ENCODE measurements at places on chromosomes 5 and 9. TPM values are rescaled to one million over a fixed set of nuclear protein-coding genes. Genes with fewer than 3 reads are reported as not detected.

- H3K4me3 ChIP-seq: no peak overlapping the region
- H3K27ac ChIP-seq: no peak overlapping the region
- H3K27me3 ChIP-seq: no peaks in the 10 kb centered on the region
- no peaks in the 10 kb centered on the region for H3K36me3 ChIP-seq
These were observed 50.2 kb upstream of the STARD4 start for GRCh38 chr5:111562561-111562960.

DNA sequence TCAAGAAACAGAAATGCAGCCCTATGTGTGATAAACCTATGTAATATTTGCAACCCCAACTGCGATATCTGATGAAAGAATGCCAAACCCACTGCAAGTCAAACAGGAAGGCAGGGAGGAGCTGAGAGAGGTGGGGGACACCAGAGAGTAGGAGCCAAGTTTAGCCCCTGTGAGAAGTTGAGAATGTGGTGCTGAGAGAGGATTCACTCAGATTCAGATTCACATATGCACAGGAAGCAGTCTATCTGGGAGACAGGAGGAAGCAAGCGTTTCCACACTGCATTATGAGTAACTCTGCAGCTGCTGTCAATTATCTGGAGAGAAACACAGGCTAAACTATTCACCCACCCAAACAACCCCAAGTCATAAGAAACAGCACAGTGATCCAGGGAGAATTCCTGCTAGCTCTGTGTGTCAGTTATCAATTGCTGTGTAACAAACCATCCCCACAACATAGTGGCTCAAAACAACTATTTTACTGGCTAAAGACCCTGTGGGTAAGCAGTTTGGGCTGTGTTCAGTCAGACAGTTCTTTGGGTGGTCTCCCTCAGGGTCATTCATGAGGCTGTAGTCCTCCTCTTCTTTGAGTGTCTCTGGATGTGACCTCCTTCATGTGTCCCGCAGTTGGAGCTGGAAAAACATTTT lies 161.9 kb upstream of the RAI14 start:
- H3K27ac ChIP-seq: peak overlapping the region; percentile 15
- H3K36me3 ChIP-seq: no peaks in the 10 kb centered on the region
- H3K4me1 ChIP-seq: peaks cover 4% of the 10 kb centered on the region
- H3K27me3 ChIP-seq: no peaks in the 10 kb centered on the region
- no peak overlapping the region for H3K4me3 ChIP-seq

The PCDHA4 gene
- total RNA-seq: 0.78 TPM

GRCh38 chr5:59850766-59851165 lies 42.8 kb downstream of the PDE4D start:
- no peak overlapping the region for H3K4me3 ChIP-seq
- DNase-seq: no peak
- H3K36me3 ChIP-seq: no peaks in the 10 kb centered on the region
- no peaks in the 10 kb centered on the region for H3K4me1 ChIP-seq
- no peaks in the 10 kb centered on the region for H3K27me3 ChIP-seq

DNA sequence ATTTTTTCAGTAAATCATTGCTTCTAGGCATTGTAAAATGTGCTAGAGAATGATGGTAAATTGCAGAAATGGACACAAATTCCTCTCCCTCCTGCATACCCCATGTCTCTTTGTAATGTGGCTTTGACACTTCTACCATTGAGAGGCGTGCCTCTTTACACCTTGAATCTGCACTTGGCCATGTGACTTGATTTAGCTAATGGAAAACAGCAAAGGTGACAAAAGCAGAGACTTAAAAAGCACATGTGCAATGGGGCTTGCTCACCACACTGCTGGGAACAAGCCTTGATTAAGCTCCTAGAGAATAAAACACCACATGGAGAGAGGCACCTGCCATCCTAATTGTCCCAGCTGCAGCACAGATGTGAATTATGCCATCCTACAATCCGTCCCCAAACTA lies 69.9 kb upstream of the NAA35 start:
- H3K36me3 ChIP-seq: no peaks in the 10 kb centered on the region
- H3K4me3 ChIP-seq: no peak overlapping the region
- no peak for DNase-seq
- H3K27me3 ChIP-seq: no peaks in the 10 kb centered on the region

DNA sequence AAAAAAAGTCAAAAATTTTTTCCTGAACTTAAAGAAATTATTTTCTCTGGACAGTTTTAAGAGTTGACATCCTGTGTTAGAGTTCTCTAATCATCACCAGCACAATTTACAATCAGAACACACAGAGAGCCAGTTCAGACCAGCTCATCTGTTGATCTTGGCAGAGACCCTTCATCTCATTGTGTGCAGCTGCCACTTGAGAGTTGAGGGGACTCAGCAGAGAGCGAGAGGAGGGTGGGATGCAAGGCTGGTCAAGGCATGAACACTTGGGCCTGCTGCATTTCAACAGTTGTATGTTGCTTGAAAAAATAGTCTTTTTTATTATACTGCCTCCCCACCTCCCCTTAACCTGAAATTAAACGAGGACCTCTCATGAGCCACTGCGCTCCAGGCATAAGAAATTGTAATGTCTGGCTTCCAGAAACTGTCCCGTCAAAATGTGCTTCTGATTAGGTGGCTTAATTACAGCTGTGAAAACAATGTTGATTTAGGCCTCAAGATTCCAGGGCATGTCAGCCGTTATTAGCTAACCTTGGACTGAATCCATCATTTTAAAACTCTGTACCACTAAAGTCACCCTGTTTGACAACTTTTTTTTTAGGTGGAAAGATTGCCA lies 383.6 kb downstream of the CCDC171 start:
- no peak overlapping the region for H3K27ac ChIP-seq
- H3K27me3 ChIP-seq: no peaks in the 10 kb centered on the region
- H3K36me3 ChIP-seq: no peaks in the 10 kb centered on the region
- no peak overlapping the region for H3K4me3 ChIP-seq
- DNase-seq: no peak

- no peaks in the 10 kb centered on the region for H3K36me3 ChIP-seq
- peak; percentile 39 for DNase-seq
- no peak overlapping the region for H3K4me3 ChIP-seq
- no peaks in the 10 kb centered on the region for H3K27me3 ChIP-seq
- no peak overlapping the region for H3K27ac ChIP-seq
These were observed 42.2 kb upstream of the ADAMTS2 start for GRCh38 chr5:179387151-179388110.

The HK3 gene
- total RNA-seq: 38.8 TPM

- H3K4me1 ChIP-seq: no peaks in the 10 kb centered on the region
- no peaks in the 10 kb centered on the region for H3K36me3 ChIP-seq
- H3K27ac ChIP-seq: no peak overlapping the region
- no peak overlapping the region for H3K4me3 ChIP-seq
These were observed 10.8 kb upstream of the NRARP start for GRCh38 chr9:137312852-137313325.

DNA sequence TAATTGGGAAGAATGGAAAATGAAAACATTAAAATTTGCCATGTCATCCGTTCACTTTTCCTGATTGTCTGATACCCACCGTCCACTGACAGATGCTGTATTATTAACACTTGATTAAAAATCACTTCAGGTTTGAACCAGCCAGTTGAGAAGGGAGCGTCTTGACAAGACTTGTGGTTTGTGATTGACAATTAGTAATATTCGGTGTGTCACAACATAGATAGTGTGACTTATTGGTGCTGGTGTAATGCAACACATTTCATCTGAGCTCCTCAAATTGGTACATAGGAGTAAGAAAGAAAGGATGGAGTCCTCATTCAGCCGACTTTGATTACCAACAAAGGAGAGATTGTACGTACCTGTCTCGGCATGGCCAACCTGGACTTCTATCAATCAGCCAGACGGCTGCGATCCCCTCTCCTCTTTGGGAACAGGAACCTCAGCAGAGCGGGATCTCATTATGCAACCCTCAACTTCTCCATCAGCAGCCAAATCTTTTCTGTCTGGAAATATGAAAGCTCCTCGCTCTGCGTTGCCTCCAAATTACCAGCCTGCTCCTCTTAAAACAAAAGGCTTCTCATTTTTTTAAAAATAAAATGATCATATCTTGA lies 211.7 kb upstream of the MVB12B start:
- no peak for DNase-seq
- no peaks in the 10 kb centered on the region for H3K36me3 ChIP-seq
- no peak overlapping the region for H3K4me3 ChIP-seq
- H3K27me3 ChIP-seq: no peaks in the 10 kb centered on the region
- H3K27ac ChIP-seq: no peak overlapping the region

GRCh38 chr9:93233033-93233432 lies 49.1 kb downstream of the WNK2 start:
- H3K4me3 ChIP-seq: no peak overlapping the region
- no peaks in the 10 kb centered on the region for H3K27me3 ChIP-seq
- H3K4me1 ChIP-seq: no peaks in the 10 kb centered on the region
- no peak for DNase-seq
- no peak overlapping the region for H3K27ac ChIP-seq

DNA sequence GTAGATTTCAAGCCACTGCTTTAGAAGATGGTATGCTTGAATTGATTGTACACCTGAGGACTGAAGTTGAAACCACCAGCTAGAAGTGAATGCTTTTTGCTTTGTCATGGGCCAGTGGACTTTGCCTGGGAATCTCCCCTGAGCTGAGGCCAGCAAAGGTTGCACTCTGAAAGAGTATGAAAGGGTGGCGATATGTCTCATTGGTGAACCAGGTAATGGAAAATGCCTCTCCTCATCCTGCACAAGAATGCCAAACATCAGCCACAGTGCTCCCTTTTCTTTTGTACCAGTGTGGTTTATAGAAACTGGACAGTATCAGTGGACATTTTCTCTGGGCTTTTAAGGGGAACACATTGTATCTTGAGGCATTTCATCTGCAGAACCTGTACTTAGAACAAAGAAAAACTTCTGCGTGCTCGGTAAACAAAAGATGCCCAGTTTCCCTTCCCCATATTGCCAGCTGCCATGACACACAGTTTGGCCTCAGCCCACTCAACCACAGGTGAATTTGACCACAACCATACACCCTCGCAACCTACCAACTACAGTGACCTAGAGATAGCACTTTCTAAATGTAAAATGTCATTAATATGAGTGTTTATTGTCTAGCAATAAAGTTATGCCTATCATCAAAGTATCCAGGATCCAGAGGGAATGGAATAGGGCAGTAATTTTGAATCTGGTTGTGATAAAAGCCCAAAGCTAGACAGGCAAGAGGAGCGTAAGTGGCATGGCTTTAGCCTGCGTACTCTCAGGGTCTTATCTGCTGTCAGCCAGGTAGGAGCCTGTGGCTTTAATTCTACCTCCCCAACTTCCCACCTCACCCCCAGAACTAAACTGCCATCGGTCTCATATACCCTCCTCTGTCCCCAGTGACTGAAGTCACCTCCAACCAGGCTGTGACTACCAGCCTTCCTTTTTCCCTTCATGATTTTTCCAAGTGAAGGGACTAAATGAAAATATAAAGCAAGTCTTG lies 79.5 kb upstream of the LHFPL2 start:
- H3K27ac ChIP-seq: no peak overlapping the region
- H3K4me1 ChIP-seq: no peaks in the 10 kb centered on the region
- no peak for DNase-seq
- H3K4me3 ChIP-seq: no peak overlapping the region
- H3K36me3 ChIP-seq: no peaks in the 10 kb centered on the region
- H3K27me3 ChIP-seq: no peaks in the 10 kb centered on the region

GRCh38 chr5:52466113-52466512 lies 321.6 kb upstream of the ITGA1 start:
- H3K4me1 ChIP-seq: no peaks in the 10 kb centered on the region
- no peak overlapping the region for H3K27ac ChIP-seq
- no peak overlapping the region for H3K4me3 ChIP-seq
- DNase-seq: no peak

DNA sequence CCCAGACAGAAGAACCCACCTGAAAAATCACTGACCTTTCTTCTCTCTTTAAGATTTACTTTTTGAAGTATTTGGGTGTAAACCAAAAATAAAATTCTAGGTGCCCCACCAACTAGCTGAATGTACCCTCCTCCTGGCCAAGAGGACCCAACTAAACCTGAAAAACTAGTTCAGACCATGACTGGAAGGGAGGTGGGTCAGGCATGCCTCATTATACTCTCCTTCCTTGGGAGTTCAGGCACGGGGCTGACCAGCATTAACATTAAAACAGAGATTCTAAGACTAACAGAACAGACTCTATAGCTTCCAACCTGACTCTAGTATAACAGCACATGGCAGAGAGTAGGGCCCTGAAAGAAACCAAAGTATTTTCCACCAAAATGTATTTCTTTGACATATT lies 61.4 kb downstream of the CERT1 start:
- no peaks in the 10 kb centered on the region for H3K36me3 ChIP-seq
- H3K27me3 ChIP-seq: no peaks in the 10 kb centered on the region
- H3K4me1 ChIP-seq: no peaks in the 10 kb centered on the region
- H3K27ac ChIP-seq: no peak overlapping the region
- H3K4me3 ChIP-seq: no peak overlapping the region
- no peak for DNase-seq

DNA sequence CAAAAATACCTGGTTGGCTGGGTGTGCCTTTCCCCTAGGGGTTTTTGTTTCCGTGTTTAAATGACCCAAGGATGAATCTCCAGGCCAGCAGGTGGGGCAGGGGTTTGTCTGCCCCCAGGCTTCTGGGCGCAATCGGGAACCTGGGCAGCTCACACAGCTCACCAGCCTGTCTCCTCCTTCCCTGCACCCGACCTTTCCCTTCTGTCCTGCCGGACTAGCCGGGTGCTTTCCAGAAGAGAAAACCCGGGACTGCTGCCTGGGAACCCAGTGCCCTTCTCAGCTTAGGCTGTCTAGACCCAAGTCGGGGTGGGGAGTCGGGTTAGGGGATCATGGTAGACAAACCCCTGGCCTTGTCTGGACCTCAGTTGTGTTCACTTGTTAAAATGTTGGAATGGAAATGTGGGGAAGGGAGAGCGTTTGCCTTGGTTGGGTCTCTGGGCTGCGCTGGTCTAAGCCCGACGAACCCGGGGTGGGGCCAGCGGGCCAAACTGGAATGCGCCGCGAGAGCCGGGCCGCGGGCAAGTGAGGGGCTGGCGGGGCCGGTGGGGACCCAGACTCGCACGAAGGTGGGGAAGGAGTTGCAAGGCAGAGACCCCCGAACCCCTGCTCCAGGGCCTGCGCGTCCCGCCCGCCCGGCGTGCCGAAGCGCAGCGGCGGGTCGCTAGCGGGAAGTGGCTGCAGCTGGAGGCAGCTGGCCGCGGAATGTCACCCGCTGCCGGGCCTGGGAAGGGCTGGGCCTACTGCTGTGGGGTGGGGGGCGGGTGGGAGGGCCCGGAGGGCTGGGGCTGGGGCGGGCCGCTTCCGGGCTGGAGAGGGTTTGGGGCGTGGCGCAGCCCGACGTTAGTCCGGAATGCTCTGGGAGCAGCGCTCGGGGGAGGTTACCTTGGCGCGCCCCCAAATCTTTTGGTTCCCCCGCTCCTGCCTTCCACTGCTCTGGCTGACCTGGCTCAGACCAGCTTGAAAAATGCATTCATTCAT lies 84.6 kb downstream of the DAB2IP start:
- H3K4me3 ChIP-seq: peak overlapping the region; percentile 2
- no peaks in the 10 kb centered on the region for H3K4me1 ChIP-seq
- peak overlapping the region; percentile 88 for H3K27ac ChIP-seq
- no peaks in the 10 kb centered on the region for H3K27me3 ChIP-seq
